ENCODE measurements at places on chromosomes 12 and 14. TPM values are rescaled to one million over a fixed set of nuclear protein-coding genes. Genes with fewer than 3 reads are reported as not detected.

- peaks cover 5% of the 10 kb centered on the region for H3K4me1 ChIP-seq
- H3K27ac ChIP-seq, result no peak overlapping the region
- H3K4me3 ChIP-seq, result no peak overlapping the region
- no peaks in the 10 kb centered on the region for H3K27me3 ChIP-seq
- H3K36me3 ChIP-seq, result no peaks in the 10 kb centered on the region
Observed at GRCh38 chr12:108823804-108824203, 33.6 kb downstream of the SSH1 start.

DNA sequence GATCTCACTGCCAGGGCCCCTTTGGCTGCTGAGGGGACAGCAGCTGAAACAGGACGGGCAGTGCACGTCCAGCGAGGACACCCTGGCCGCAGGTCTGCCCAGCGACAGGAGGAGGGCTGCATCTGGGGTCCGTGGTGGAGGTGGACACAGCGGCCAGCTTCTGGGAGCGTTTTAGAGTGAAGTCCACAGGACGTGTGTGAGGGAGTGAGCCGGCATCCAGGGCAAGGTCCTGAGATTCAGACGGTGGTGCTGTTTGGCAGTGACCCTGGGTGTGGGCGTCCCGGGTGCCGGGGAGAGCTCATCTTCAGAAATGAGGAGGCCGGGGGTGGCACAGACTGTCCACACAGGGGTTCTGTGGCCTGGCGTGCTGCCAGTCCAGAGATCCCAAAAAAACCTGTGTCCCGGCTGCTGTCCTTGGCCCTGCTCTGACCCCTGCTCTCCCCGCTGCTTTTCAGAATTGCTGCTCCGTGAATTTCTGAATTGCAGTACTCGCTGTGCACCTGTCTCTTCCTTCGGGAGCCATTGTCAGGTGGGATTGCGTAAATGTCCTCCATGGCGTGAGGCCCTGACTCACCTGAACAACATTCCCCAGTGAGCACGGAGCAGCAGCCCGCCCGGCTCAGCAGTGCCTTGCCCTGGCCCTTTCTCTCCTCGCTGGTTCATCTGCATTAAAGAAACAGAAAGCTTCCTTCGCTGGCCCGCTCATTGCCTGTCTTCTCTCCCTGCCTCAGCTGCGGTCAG lies 183.5 kb upstream of the C14orf180 start:
- H3K4me1 ChIP-seq, result peaks cover 65% of the 10 kb centered on the region
- no peaks in the 10 kb centered on the region for H3K36me3 ChIP-seq
- no peak for DNase-seq
- no peak overlapping the region for H3K4me3 ChIP-seq
- H3K27ac ChIP-seq, result no peak overlapping the region

GRCh38 chr12:109592195-109592904 lies 18.8 kb downstream of the MVK start:
- no peak overlapping the region for H3K27ac ChIP-seq
- no peaks in the 10 kb centered on the region for H3K36me3 ChIP-seq
- peaks cover 11% of the 10 kb centered on the region for H3K4me1 ChIP-seq

- H3K36me3 ChIP-seq, result peaks cover 9% of the 10 kb centered on the region
- DNase-seq, result no peak
- H3K4me3 ChIP-seq, result no peak overlapping the region
- no peak overlapping the region for H3K27ac ChIP-seq
- H3K27me3 ChIP-seq, result no peaks in the 10 kb centered on the region
Observed at GRCh38 chr12:76830436-76830835, 48.4 kb downstream of the CSRP2 start.

DNA sequence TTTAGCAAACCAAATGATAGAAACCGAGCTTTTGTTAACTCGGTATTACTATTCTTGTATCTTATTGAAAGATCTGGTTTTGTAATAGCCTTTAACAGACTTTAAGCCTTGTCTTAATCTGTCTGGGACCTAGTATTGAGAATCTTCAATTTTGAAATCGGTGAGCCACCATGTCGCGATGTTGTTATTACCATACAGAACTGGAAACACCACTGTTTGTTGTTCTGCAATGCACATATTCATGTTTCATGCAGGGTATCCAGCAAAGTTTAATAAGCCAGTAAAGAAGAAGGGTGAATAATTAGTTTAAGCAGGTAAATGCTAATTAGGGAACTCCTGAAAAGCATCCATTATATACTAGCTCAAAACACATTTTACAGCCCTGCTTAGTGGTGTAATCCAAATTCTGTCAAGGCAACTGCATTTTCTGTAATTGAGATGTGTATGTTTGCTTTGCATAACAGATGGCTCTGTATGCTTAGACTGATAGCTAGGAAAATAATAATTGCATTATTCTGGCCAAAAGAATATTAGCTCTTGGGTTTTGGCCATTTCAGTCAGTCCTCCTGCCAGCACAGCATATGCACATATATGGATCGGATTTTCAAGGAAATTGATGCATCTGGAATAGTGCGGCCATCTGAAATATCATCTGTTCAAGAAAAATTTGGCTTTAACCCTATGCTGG lies 389.2 kb downstream of the EGLN3 start:
- no peaks in the 10 kb centered on the region for H3K36me3 ChIP-seq
- H3K27ac ChIP-seq, result no peak overlapping the region
- no peak for DNase-seq
- H3K4me3 ChIP-seq, result no peak overlapping the region
- no peaks in the 10 kb centered on the region for H3K4me1 ChIP-seq
- no peaks in the 10 kb centered on the region for H3K27me3 ChIP-seq

DNA sequence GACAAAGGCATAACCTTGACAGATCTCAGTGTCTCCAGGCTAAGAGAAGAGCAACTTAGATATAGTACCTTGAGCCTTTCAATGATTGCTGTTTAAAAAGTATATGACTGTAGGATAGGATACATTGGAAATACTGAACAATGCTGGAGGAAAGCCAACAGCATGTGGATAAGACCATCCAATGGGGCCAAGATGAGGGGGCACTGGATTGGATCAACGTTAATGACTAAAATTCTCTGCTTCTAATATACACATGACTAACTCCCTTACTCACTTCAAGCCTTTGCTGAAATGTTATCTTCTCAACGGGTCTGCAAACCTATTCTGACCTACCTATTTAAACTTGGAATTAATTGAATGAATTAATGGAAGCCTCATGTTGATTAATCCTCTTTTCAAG lies 354.9 kb downstream of the RAD51B start:
- no peaks in the 10 kb centered on the region for H3K36me3 ChIP-seq
- H3K4me1 ChIP-seq, result no peaks in the 10 kb centered on the region
- no peak overlapping the region for H3K4me3 ChIP-seq
- DNase-seq, result no peak
- H3K27ac ChIP-seq, result no peak overlapping the region

GRCh38 chr12:114875313-114875712 lies 191.3 kb upstream of the TBX3 start:
- no peaks in the 10 kb centered on the region for H3K36me3 ChIP-seq
- no peak overlapping the region for H3K4me3 ChIP-seq
- no peaks in the 10 kb centered on the region for H3K27me3 ChIP-seq
- DNase-seq, result no peak
- H3K4me1 ChIP-seq, result no peaks in the 10 kb centered on the region

DNA sequence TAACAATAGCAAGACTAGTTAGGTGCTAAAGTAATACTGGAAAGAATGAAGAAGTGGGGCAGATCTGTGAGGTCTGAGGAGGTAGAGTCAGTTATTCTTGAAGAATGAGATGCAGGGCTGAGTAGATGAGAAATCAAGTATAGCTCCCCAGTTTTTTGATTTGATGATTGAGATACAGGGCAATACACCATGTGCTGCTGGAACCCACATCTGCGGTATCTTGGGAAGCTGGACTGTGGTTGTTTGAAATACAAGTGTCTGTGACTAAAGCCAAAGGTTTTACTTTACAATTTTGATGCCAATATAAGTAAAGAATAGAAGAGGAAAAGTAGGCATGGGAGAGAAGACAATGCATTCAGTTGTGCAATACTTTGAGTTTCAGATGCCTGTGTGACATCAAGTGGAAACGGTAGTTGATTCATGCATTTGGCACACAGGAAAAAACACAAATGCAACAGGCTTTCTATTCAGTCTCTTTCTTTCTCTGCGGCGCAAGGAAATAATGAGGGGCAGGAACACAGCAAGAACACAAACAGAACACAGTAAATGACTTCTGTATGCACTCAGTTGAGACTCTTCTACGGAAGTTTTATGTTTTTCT lies 190.2 kb upstream of the SLC38A2 start:
- H3K27me3 ChIP-seq, result no peaks in the 10 kb centered on the region
- no peaks in the 10 kb centered on the region for H3K4me1 ChIP-seq
- H3K27ac ChIP-seq, result no peak overlapping the region

DNA sequence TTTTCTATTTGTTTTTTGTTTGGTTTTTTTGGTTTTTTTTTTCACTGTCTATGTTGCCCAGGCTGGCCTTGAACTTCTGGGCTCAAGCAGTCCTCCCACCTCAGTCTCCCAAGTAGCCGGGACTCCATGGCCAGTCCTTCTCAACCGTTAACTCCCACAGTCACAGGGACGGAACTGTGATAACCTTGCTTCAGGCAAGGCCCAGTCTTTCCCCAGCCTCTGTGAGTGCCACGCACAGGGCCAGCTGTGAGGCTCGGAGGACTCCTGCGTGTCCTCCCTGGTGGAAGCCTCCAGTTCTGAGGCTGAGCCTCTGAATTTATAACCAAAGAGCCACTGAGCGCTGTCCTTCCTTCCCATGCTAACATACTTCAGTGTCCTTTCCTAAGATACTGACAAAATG lies 23.7 kb downstream of the PSMC1 start:
- DNase-seq, result no peak
- no peaks in the 10 kb centered on the region for H3K36me3 ChIP-seq
- H3K27ac ChIP-seq, result no peak overlapping the region

- DNase-seq, result no peak
- no peak overlapping the region for H3K4me3 ChIP-seq
- H3K36me3 ChIP-seq, result no peaks in the 10 kb centered on the region
Observed at GRCh38 chr12:77940567-77940966, 109.9 kb downstream of the NAV3 start.

DNA sequence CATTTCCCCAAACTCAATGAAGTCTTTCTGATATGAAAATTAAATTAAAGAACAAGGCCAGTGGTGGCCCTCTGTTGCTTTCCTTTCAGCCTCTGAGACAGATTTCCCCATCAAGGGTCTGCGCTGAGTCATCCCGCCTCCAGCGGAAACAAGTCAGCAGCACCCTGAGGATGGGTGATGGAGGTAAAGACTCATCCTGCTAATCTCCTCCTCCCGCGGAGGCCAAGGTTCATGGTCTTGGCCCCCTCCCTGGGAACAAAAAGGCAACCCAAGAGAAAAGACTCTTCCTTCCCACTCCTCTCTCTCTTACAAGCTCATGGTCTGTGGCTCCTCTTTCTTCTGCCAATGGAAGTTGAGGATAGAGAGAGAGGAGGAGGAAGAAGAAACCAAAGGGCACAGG lies 9.0 kb upstream of the NUMB start:
- DNase-seq, result no peak
- H3K27me3 ChIP-seq, result no peaks in the 10 kb centered on the region
- H3K27ac ChIP-seq, result no peak overlapping the region
- H3K4me3 ChIP-seq, result no peak overlapping the region

- H3K4me1 ChIP-seq, result no peaks in the 10 kb centered on the region
- no peaks in the 10 kb centered on the region for H3K27me3 ChIP-seq
- H3K36me3 ChIP-seq, result peaks cover 21% of the 10 kb centered on the region
- H3K4me3 ChIP-seq, result no peak overlapping the region
Observed at GRCh38 chr14:95133282-95133681, 24.0 kb downstream of the DICER1 start.

GRCh38 chr12:4825011-4825858 lies 84.5 kb upstream of the KCNA1 start:
- no peak for DNase-seq
- H3K27ac ChIP-seq, result no peak overlapping the region

- no peak overlapping the region for H3K4me3 ChIP-seq
- no peaks in the 10 kb centered on the region for H3K27me3 ChIP-seq
- no peaks in the 10 kb centered on the region for H3K36me3 ChIP-seq
- no peak for DNase-seq
Observed at GRCh38 chr12:125151284-125151683, 86.0 kb downstream of the AACS start.

GRCh38 chr12:24960222-24960855 lies 11.4 kb upstream of the BCAT1 start:
- H3K27me3 ChIP-seq, result no peaks in the 10 kb centered on the region
- no peak overlapping the region for H3K4me3 ChIP-seq
- no peaks in the 10 kb centered on the region for H3K36me3 ChIP-seq
- DNase-seq, result peak; percentile 6
- no peak overlapping the region for H3K27ac ChIP-seq

- no peak overlapping the region for H3K27ac ChIP-seq
- H3K36me3 ChIP-seq, result no peaks in the 10 kb centered on the region
- no peaks in the 10 kb centered on the region for H3K27me3 ChIP-seq
- no peak overlapping the region for H3K4me3 ChIP-seq
Observed at GRCh38 chr14:99036611-99037293, 235.2 kb downstream of the BCL11B start.

DNA sequence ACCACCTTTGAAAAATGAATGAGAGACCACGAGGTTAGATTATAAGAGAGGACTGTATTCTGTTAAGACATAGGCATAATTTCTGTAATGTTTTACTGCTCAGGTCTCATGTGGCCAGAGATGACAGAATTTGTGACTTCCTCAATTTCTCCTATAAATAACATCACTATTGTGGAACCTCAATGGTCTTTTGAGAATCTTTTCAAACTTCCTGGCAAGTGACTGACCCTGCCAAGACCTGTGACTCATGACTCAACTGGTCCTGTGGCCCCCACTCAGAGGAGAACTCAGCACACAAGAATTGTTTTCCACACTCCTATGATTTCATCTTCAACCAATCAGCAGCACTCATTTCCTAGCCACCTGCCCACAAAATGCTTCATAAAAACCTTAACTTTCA lies 508.2 kb upstream of the ATP2B1 start:
- H3K27ac ChIP-seq, result no peak overlapping the region
- no peaks in the 10 kb centered on the region for H3K4me1 ChIP-seq
- DNase-seq, result no peak

- H3K4me3 ChIP-seq, result no peak overlapping the region
- no peaks in the 10 kb centered on the region for H3K36me3 ChIP-seq
- no peak overlapping the region for H3K27ac ChIP-seq
- H3K27me3 ChIP-seq, result no peaks in the 10 kb centered on the region
- no peak for DNase-seq
- H3K4me1 ChIP-seq, result no peaks in the 10 kb centered on the region
Observed at GRCh38 chr14:93239869-93240677, 33.0 kb downstream of the UBR7 start.

- H3K4me3 ChIP-seq, result no peak overlapping the region
- H3K36me3 ChIP-seq, result no peaks in the 10 kb centered on the region
- H3K27ac ChIP-seq, result no peak overlapping the region
- DNase-seq, result no peak
- no peaks in the 10 kb centered on the region for H3K27me3 ChIP-seq
Observed at GRCh38 chr14:24705840-24706239, 71.8 kb upstream of the GZMB start.

Gene TAS2R14
- total RNA-seq, result 0.55 TPM

Gene LRTM2
- 0.24 TPM for total RNA-seq

Gene GPR162
- total RNA-seq, result 0.11 TPM

Gene PLBD1
- 0.24 TPM for total RNA-seq

Gene GPRC5D
- not detected for total RNA-seq

Gene TMEM120B
- total RNA-seq, result 12.5 TPM

Gene ACOT4
- 4.0 TPM for total RNA-seq

Gene TMEM121
- total RNA-seq, result 17.1 TPM

Gene FOXA1
- total RNA-seq, result not detected

Gene CLEC1B
- total RNA-seq, result not detected

Gene PRDM4
- 30.5 TPM for total RNA-seq

Gene BBS10
- total RNA-seq, result 6.1 TPM

Gene LGR5
- not detected for total RNA-seq

Gene RERGL
- not detected for total RNA-seq

All from CD8-positive, alpha-beta memory T cell (primary cell).